ENCODE measurements at places on chromosomes 16 and 17.

DNA sequence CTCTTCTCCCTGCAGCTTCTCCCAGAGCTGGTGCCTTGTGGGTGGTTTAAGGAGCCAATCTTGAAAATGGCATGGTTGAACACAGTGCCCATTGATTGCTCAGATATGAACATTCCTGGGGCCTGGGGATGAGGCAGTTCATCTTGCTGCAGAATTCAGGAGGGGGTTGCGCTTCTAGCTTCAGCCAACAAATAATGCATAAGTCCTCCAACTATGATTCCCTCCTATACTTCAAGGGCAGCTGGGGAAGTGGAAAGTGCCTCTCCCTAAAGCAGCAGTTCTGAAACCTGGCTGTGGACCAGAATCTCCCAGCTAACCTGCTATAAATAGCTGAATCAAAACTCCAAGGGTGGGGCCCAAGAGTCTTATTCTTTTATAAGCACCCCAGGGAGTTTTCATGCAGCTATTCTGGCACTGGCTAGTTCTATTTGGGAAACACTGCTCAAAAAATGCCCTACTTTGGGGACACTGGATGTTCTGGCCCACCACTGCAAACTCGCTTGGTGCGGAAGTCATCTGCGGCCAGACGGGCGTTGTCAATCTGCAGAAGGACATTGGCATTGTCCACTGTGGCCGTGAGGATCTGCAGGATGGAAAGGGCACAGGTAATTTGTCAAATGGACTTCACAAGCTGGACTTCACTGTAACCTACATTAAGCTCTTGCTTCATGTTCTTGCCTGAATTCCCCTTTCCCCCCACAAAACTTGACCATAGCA is 130.3 kb downstream of the CCDC144A start:
- DNase-seq, result no peak

DNA sequence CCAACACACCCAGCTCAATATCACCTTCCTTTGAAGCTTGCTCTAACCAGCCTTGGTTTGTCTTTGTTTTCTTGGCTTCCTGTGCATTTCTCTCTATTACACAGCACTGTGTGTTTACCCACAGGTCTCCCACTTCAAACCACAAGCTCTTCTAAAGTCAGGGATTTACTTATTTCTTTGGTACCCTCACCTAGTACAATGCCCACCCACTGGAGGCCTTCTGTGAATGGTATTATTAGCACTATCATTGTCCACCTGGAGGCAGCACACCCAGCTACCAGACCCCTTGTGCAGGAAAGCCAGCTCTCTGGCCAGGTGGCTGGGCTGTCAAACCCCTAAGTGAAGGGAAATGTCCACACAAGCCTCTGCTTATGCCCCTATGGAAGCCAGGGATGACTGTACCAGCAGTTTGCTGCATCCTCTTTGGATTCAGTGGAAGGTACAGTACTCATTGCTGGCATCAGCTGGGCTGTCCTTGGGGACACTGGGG is 9.4 kb upstream of the TOP2A start:
- no peak for DNase-seq

DNA sequence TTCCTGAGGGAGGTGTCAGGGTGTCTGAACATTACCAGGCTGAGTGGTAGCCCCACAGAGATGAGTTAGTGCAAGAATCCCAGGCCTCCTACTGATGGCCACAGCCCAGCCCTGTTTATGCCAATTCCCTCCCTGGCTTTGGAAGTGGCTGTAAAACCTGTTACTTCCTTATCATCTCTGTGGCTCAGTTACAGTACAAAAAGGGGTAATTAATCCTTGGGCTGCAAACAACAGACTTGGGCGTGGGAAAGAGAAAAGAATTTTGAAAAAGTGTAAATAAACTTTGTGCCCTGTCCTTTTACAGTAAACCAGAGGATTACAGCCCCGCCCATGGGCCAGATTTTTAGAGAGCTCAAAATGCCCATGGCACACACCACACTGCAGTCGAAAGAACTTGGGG is 73.1 kb upstream of the AXIN2 start:
- no peak for DNase-seq

- peak; percentile 83 for DNase-seq
Observed at GRCh38 chr17:44779211-44780025, 20.6 kb downstream of the ADAM11 start.

- no peak for DNase-seq
Observed at GRCh38 chr16:89957216-89957785, 8.7 kb downstream of the DEF8 start.

GRCh38 chr17:39208136-39208535 is 8.1 kb downstream of the RPL19 start:
- peak; percentile 37 for DNase-seq

- DNase-seq, result no peak
Observed at GRCh38 chr16:24324421-24324820, 68.3 kb downstream of the CACNG3 start.

Data from activated naive CD8-positive, alpha-beta T cell treated with anti-CD3 and anti-CD28 coated beads for 36 hours (primary cell).